NCI-H1417 treated with DMSO at 0.1 percent for 48 hours (cell line): ENCODE measurements at places on chromosomes 5 and 9.
A peak's percentile ranks its signal among the peaks of the same experiment; 100 is the strongest.

DNA sequence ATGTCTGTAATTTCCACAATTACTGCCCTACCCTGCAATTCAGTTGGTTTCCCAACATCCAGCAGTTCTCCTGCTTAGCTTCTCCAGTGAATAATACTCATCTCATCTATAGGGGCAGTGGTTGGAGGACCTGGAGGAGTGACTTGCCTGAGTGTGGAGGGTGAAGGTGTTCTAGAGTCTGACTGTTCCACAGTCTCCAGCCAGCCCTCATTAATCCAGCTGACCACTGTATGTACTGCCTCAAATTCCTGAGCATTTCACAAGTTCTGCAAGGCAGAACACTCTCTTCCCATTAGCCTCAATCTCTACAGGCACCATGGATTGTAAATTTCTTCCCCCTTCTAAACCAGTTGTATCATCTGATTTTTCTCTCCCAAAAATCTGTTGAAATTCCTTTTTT is 147.4 kb upstream of the NFIL3 start:
- no peak for DNase-seq

GRCh38 chr9:126885131-126885641 is 24.7 kb downstream of the ZBTB34 start:
- DNase-seq = no peak

DNA sequence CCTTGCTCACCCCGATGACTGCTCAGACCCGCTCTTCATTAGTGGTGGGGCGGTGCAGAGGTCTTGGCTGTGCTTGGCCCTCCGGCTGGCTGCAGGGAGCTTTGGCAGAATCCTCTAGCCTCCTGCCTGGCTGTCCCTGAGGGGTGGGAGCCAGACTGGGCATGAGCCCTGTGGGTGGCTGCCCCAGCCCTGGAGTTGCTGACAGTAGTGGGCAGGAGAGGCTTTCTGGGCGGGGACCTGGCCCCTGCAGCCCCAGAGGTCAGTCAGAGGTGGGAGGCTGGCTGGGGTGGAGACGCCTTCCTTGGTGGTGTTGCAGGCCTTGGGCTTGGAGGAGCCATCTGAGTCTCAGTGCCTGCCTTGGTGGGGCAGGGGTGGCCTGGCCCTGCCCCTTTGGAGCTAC is 146.0 kb downstream of the RXRA start:
- no peak for DNase-seq

DNA sequence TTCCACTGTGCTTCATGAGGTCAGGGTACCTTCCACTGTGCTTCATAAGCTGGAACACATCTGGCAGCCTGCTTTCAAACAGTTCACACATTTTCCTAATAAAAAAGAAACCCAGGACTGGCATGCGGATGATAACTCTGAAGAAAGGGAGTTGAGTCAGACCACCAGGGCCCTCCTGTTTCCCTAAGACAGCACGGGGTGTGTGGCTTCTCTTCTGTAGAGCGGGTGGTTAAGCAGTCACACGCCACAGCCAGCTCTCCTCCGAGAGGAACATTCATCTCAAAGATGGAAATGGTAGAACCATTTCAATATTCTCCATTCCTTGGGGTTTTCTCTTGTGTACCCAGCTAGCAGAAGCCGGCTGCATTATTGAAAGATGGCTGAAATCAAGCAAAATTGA is 128.1 kb upstream of the LMX1B start:
- no peak for DNase-seq

- no peak for DNase-seq
These were observed 16.7 kb downstream of the IQGAP2 start for GRCh38 chr5:76419597-76420298.

- DNase-seq = no peak
These were observed 59.8 kb upstream of the ABCA1 start for GRCh38 chr9:104987743-104988142.

- DNase-seq = no peak
These were observed 62.9 kb upstream of the PANK3 start for GRCh38 chr5:168642019-168642418.

- no peak for DNase-seq
These were observed 250.9 kb upstream of the DAB2 start for GRCh38 chr5:39675676-39676075.

DNA sequence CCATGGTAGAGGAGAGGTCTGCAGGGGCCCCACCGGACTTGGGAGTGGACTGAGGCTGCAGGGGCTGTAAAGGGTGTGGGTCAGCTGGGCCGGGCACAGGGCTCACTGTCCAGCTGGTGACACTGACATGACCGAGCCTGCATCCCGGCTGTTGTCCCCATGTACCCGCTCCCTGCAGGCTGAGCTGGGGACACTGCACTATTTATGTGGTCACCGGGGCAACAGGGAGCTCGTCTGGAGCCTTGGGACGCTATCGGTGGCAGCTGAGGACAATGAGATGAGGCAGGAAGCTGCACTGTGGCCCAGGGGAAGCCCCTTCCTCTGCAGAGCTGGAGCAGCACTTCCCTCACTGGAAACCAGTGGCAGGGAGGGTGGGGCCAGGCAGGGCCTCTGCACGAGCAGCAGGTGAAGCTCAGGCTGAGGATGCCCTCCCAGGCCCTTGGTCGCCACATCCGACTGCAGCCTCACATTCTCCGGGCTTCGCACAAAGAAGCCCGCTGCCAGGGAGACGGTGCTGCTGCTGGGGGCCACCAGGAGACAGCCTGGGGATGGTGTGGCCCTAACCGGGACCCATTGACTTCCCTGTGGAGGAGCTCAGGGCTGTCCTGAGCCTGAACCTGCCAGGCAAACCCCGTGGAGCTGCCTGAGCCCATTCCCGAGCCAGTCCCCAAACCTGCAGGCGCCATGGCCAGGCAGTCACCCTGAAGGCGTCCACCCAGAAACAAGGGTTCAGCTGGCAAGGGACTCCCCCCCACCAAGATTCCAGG is 26.4 kb downstream of the ZDHHC11B start:
- peak; percentile 21 for DNase-seq

GRCh38 chr5:179318221-179318955 is 26.9 kb downstream of the ADAMTS2 start:
- DNase-seq = no peak
